Lung microvascular endothelial cell (primary cell): ENCODE measurements at places on chromosomes 7 and 10. TPM values are rescaled to one million over a fixed set of nuclear protein-coding genes. Genes with fewer than 3 reads are reported as not detected.

DNA sequence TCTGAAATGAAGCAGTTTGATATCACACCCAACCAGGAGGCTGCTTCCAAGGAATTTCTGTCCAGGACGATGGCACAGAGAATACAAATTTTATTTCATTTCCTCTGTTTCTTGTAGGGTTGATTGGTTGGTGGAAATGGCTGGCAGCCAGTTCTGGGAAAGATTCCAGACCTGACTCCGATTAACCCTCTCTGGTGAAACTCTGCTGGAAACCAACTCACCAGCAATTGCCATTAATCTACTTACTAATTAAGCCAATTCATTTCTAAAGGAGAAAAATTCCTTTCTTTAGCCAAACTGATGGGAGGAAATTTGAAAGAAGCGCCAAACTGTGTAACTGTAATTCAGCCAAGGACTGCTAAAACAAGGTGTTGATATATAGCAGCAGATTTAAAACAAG lies 10.7 kb downstream of the PTF1A start:
- DNase-seq: no peak

- no peak for DNase-seq
These were observed 556.2 kb downstream of the LRMDA start for GRCh38 chr10:75987616-75988015.

GSTO2 gene
- 0.65 and 0.99 TPM in 2 replicates for total RNA-seq

UCN3 gene
- not detected in 2 replicates for total RNA-seq

DMBT1 gene
- total RNA-seq: not detected in 2 replicates
